ENCODE measurements at places on chromosomes 1 and 21.

DNA sequence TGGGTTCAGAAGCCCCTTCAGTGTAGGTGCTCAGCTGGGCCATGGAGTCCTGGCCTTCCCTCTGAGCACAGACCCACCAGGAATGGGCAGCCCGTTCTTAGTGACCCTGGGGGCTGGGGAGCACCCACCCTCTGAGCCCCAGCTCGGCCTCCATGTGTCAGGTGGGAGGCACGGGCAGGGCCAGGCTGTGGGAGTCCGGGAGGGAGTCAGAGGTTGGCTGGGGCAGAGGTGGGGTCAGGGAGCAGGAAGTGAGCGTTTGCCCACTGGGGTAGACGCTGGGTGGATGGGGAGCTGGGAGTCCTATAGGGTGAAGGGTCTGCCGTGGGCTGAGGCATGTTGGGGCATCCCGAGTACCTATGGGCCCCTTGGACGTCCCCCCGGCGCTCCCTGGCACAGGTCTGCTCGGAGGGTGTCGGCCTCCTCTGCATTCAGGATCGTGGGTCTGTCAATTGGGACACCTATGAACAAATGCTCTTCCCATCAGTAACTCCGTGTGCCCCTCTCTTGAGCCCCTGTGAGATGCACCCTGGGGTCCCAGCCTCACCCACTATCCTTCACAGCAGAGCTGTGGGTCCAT lies 30.5 kb downstream of the COL18A1 start:
- no peak for DNase-seq

GRCh38 chr1:210598135-210598652 lies 269.5 kb downstream of the HHAT start:
- no peak for DNase-seq

- no peak for DNase-seq
Measured at GRCh38 chr1:196559314-196559713, 48.9 kb downstream of the KCNT2 start.

DNA sequence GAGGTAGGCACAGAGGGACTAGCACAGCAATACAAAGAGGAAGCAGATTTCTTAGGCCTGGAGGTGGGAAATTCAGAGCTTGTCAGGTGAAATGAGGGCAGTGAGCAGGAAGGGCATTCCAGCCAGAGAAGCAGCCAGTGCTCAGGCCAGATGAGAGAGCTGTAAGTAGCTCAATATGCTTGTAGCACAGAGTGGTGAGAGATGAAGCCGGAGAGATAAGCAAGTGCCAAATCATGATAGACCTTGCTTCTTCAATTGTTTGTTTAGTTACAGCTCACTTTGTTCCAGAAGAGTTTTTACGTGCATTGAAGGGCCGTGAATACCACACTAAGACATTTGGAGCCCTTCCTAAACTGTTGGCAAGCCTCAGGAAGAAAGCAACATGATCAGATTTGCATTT lies 42.0 kb upstream of the ADAMTS1 start:
- no peak for DNase-seq

GRCh38 chr21:37028570-37028969 lies 22.1 kb downstream of the RIPPLY3 start:
- no peak for DNase-seq

DNA sequence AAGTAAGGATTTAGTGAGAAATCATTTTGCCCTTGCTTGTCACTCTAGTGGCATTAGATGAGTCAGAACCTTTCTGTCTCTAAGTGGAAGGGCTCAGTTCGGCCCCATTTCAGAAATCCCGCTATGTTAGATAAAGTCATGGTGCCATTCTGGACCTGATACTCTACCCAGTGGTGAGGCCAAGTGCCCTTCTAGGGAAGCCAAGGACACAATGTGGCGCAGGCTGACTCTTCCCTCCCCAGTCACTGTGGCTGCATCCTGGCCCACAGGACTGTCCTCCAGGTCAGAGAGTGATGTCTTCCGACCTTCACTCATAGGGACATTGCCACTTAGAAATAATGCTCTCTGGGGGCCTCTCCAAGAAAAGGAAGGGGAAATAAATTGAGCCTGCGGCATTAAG lies 48.3 kb upstream of the MTR start:
- DNase-seq, result no peak

DNA sequence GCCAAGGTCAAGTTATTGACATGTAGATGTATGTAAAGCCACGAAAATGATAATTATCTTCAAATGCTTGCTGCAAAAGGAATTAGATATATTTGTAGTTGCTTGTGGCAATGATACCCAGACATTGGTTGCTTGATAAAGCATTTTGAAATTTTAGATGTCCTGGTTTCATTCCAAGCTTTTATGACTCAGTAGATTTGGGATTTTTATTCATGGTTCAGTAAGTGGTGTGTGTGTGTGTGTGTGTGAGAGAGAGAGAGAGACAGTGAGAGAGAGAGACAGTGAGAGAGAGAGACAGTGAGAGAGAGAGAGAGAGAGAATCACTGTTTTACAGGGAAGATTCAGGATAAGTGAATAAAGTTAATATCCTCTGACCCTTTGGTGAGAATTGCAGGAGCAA lies 498.2 kb upstream of the C1orf87 start:
- DNase-seq, result no peak

DNA sequence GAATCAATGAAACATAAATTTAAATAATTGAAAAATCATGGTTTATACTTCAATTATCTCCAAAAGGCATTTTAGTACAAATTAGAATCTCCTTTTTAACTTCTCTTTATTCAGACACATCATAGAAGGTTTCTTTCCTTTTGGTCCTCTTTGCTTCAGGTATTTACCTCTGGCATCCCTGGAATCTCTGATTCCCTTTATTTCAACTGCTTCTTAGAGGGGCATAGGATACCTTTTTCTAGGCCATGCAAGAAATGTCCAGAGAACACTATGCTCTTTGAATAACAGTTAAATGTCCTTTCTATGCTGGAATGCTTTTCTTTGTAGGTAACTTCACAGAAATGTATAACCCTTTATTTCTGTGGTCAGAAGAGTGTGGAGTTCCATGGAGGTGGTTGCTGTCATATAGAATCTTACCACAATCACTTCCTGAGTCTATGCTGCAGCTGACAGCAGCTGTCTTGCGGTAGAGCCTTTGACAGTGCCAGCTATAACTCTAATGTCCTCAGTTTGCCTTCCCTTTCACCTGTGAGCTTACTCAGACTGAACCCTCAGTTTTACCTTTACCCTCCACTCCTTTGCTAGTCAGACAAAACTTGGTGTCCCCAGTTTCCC lies 8.6 kb downstream of the LAMC2 start:
- DNase-seq, result peak; percentile 17

GRCh38 chr1:12078938-12079861 lies 16.1 kb downstream of the TNFRSF8 start:
- DNase-seq, result peak; percentile 40

GRCh38 chr1:228903434-228904071 lies 168.3 kb downstream of the RHOU start:
- no peak for DNase-seq

DNA sequence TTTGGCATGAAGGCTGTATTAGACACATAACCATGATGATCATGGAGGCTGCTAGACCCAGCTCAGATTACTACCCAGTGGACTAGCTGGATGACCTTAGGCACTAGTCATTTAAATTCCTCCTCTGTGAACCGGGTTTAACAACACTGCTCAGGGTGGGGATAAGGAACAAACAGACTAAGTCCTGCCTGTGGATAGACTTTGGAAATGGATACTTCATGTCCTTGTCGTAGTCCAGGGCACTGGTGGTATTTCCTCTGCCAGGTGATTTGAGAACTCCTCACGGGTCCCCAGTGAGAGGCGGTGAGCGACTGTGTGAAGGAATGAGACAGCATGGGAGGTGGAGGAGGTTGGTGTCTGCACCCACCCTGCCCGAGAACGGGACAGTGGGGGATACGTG lies 72.9 kb upstream of the SELENON start:
- no peak for DNase-seq

GRCh38 chr1:54296666-54297065 lies 96.7 kb downstream of the MRPL37 start:
- no peak for DNase-seq

GRCh38 chr1:63675420-63675931 lies 82.3 kb downstream of the PGM1 start:
- no peak for DNase-seq

GRCh38 chr1:40303790-40304189 lies 13.3 kb downstream of the COL9A2 start:
- no peak for DNase-seq

DNA sequence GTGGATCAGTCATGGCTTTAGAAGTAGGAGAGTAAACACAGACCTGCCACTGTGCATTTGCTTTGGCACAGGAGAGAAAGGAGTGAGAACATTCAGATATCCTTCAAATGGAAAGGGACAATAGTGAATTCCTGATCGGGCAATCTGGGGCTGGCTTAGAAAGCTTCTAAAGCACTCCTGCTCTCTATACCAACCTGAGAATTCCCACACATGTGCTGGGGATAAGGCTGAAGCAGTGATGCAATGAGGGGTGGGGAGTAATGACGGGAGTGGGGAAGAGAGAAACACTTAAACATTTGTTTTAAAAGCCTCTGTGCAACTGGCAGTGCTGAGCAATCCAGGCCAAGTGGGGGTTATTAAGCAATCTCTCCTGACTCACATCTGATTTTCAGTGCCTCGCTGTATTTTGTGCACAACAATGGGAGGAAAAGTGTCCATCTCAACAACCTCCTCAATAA lies 108.8 kb downstream of the KIAA0319L start:
- no peak for DNase-seq

Measured in CD4-positive, alpha-beta T cell treated with Interleukin-17A for 4 hours (primary cell).